Kasumi-1 (cell line): ENCODE measurements at places on chromosomes 11 and 22.

DNA sequence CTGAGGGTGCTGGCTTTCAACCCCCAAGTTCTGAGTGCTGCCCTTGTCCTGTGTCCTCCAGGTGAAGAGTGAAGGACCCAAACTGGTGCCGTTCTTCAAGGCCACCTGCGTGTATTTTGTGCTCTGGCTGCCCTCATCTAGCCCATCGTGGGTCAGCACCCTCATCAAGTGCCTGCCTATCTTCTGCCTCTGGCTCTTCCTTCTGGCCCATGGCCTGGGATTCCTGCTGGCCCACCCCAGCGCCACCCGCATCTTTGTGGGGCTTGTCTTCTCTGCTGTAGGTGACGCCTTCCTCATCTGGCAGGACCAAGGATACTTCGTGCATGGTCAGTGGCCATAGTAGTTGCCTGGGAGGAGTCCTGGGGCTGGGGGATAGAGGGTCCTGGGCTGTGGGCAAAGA, 2.3 kb downstream of the TMEM86A start:
- DNase-seq: no peak

DNA sequence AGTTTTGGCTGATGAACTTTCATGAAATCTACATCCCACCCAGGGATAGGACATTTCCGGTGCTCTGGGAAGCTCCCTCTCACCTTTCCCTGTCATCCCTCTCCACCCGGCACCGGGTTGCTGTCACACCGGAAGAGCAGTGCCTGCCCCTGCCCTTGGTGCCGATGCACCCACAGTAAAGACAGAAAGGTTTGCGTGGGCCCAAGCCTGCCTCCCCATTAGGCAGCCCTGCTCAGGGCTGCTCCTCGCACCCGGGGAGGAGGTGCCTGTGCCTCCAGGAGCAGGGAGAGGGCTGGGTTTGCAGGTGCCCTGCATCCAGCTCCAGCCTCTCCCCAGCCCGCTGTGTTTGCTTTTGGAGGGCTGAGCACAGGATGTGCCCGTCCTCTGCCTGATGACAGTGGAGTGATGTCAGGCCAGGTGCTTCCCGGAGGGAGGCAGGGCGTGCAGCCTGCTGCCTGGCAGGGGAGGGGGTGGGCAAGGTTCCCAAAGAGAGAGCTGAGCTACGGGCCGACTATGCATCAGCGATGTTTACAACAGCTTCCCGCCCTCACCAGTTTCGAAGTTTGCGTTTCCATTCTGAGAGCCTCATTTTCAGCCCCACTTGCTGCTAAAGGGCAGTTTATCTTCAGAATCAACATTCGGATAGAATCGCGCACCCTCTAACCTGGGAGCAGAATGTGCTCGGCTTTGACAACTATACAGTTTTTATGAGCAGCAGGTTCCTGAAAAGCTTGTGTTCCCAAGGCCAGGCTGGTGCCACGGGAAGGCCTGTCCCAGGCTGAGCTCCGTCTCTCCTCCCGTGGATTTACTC, 83.2 kb upstream of the CLDN5 start:
- DNase-seq: no peak

GRCh38 chr22:37228106-37229011, 15.7 kb downstream of the RAC2 start:
- DNase-seq: peak; percentile 38

DNA sequence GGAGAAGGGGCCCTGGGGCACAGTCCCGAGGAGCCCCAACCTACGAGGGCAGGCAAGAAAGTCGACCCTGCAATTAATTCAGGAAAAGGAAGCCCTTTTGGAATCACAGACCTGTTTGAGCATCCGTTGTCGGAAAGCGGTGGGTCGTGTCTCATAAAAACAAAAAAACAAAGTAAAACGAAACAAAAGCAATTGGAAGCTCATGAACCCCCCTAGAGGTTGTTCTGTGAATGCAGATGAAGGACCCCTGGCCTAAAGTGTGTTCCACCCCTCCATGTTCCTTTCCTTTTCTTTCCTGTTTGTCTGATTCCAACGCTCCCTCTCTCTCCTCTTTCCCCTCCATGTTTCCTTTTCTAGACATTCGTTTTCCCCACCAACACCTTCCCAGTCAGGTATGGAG, 203.7 kb downstream of the GRIK4 start:
- DNase-seq: peak; percentile 17

- no peak for DNase-seq
Measured at GRCh38 chr22:27843441-27843840, 41.9 kb upstream of the MN1 start.

DNA sequence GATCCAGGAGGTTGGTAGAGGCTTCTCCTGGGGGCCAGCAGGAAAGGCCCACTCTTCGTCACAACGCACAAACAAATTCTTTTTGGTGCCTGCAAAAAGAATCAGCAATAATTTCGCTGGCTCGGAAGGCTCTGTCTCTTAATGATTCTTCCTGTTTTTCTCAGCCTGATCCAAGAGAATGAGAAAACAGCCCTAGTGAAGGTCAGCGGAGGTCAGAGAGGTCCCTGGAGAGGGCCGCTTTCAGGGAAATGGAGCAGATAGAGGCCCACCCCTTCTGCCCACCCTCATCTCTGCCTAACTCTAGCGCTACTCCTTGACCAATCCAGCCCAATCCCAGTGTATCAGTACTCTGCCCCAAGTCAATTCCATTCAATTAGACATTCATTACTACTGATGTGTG, 19.2 kb downstream of the LRRC55 start:
- DNase-seq: no peak

DNA sequence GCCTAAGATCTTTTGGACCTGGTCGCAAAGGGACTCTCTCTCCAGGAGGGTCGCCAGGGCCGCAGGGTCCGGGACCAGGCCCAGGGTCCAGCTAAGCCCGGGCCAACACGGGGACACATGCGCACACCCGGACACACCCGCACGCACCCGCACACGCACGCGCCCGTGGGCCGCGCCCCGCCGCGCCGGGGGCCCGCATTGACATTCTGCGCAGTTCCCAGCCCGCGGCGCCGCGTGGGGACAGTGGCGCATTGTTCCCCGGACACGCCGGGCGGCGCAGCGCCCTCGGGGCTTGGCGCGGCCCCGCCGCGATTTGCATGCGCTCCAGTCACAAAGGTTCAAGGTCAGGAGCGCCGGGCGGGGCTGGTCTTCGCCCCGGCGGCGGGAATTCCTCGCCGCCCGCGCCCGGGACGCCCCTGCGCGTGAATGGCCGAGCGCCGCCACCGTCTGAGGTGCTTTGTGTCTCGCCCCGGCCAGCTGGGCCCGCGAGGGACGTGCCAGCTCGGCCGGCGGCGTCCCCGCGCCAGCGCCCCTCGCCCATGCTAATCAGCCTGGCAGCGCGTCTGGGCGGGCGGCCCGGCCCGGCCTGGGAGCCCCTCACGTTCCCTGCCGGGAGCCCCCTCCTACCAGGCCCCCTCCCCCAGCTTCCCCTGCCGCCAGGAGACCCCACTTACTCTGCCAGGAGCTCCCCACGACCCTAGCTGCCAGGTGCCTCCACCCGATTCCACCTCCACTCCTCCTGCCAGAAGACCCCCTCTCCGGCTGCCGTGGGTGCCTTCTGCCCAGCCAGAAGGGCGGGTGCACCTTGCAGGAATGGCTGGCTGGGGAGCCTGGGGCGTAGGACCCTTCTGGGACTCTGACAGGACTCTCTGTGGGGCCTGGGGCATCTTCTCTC, 50.5 kb upstream of the WNT7B start:
- no peak for DNase-seq

DNA sequence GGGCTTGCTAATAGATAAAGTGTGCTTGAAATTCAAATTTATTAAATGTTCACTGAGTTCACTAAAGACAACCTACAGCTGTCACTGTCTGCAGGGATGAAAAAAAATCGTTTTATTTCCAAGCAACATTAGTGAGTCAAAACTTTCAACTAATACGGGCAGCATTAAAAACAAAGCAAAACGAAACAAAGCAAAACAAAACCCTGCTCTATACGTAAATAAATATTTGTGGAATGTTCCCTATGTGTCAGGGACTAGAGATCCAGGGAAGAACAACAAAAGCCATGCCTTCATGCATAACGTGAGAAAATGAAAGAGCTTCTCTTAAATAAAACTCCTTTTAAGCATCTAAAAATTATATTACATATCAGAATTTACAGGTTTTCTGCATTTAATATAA, 553 bp downstream of the NAALAD2 start:
- DNase-seq: no peak

- peak; percentile 17 for DNase-seq
Measured at GRCh38 chr11:75341612-75342011, 9.8 kb downstream of the ARRB1 start.

- no peak for DNase-seq
Measured at GRCh38 chr11:12273618-12273995, 103.8 kb upstream of the PARVA start.

- DNase-seq: no peak
Measured at GRCh38 chr22:39230261-39231196, 14.3 kb downstream of the PDGFB start.

GRCh38 chr11:86582898-86583297, 89.5 kb downstream of the ME3 start:
- no peak for DNase-seq

- DNase-seq: no peak
Measured at GRCh38 chr11:33366918-33367317, 109.7 kb downstream of the HIPK3 start.

GRCh38 chr11:120102864-120103122, 35.1 kb downstream of the TRIM29 start:
- DNase-seq: no peak

GRCh38 chr11:674406-674805, 20.6 kb downstream of the DEAF1 start:
- no peak for DNase-seq

- DNase-seq: no peak
Measured at GRCh38 chr11:61095021-61095420, 7.3 kb upstream of the CD5 start.

- DNase-seq: no peak
Measured at GRCh38 chr11:58490827-58491226, 17.1 kb downstream of the OR5B21 start.

DNA sequence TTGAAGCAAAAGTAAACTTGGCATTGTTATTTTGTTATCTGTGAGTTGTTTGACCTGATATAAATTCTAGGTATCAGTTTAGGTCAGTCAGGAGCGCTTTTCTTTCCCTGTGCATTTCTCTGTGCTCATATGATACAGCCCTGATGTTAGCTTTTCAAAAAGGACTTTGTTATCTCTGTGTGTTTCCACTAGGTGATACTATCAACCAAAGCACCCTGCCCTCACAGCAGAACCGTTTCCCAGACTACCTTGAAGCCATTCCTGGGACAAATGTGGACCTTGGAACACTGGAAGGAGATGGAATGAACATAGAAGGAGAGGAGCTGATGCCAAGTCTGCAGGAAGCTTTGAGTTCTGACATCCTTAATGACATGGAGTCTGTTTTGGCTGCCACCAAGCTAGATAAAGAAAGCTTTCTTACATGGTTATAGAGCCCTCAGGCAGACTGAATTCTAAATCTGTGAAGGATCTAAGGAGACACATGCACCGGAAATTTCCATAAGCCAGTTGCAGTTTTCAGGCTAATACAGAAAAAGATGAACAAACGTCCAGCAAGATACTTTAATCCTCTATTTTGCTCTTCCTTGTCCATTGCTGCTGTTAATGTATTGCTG, 87.7 kb upstream of the BIRC3 start:
- no peak for DNase-seq

DNA sequence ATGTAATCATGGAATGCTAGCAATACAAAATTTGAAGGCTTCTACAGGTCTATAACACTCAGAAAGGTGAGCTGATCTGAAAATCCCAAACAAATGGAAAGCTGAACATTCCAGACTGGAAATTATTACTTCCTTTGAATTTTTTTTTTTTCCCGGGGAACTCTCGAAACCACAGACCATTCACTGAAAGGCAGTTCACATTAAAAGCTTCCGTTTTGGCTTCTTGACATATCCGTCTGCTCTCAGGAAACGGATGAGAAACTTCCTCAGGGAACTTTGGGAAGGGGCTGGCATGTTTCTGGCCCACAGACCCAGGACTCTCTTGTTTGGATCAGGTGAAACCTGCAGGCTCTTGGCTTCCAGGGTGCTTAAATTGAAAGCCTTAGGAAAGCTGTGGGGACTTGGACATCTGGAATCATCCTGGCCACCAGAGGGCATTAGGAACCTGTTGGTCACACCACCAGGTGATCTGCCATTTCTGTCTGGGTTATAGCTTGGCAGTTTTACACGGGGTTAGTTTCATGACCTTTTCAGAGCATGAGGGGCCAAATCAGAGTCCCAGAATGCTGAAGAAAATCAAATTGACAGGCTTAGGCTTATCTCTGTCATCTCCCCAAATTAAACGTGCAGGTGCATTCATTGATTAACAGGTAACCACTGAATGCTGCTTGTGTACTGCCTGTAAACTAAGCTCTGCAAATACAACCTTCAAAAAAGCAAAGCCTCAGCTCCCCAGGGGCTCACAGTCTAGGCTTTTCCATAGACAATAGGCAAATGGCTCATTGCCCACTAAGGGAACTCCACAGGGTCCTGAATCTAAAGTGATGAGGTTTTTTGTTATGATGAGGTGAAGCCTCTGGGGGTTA, 22.7 kb upstream of the GRAMD1B start:
- DNase-seq: peak; percentile 1

DNA sequence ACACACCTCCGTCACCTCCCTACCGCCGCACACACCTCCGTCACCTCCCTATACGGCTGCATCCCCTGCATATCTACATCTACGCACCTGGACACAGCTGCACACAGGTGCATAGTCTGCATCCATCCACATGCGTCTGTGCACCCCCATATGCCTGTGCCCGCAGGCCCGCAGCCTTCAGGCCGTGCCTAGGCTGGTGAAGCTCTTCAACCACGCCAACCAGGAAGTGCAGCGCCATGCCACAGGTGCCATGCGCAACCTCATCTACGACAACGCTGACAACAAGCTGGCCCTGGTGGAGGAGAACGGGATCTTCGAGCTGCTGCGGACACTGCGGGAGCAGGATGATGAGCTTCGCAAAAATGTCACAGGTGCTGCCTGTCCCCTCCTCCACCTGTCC, 4.8 kb downstream of the PKP3 start:
- peak; percentile 38 for DNase-seq

GRCh38 chr11:126419801-126420697, 64.6 kb downstream of the ST3GAL4 start:
- peak; percentile 70 for DNase-seq

- no peak for DNase-seq
Measured at GRCh38 chr11:71505001-71505400, 22.1 kb upstream of the KRTAP5-7 start.

DNA sequence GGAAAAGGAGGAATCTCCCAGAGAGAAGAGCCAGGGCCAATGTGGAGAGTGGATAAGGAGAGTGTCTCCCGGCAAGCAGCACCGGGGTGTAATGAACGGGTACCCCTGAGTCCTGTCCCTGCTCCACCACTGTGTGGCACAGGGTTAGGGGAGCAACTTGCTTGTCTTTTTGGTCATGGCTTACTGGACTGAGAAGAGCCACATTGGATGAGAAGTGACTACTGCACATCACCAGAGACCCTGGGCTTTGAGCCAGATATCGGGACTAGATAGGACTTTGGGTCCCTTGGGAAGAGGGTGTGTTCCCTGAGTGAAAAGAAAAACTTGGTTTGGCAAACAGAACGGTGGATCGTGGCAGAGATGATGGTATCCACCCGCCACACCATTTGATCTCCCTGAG, 24.6 kb downstream of the SDHAF2 start:
- no peak for DNase-seq

GRCh38 chr11:67700548-67701262, 26.3 kb upstream of the ALDH3B2 start:
- DNase-seq: no peak

GRCh38 chr22:37492428-37493344, 6.5 kb upstream of the MFNG start:
- DNase-seq: peak; percentile 58
